ENCODE measurements at places on chromosomes 7 and 10.

DNA sequence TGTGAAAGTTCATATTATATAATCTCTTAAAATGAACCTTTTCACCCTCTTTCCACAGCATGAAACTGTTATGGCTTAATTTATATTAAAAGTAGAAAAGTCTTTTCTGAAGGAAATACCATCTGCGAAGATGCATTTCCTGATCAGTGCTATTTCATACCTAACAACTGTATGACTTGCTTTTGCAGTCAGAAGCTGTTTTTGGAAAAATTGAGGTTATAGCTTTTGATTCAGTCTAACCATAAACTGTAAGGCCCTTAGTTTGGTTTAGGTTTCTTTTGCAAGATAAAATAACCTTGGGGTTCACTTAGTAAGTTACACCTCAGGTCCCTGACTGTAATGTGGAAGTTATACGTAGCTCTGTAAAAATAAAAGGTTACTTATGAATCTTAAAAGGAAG lies 22.7 kb upstream of the PARP12 start:
- no peak for DNase-seq

DNA sequence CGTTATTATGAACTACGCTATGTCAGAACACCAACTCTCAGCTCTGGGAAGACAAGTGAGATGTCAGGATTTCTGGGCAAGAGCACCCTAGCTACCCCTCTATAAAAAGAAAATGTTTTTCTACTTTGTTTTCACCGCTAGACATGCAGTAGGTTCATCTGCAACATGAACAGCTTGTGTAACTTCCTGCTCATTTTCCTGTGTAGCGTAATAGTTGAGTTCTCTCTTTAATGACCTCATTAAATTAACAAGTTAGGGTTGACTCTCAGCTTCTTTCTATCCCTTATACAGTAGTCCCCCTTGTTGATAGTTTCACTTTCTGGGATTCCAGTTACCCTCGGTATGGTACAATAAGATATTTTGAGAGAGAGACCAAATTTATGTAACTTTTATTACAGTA lies 329.4 kb upstream of the ZNF32 start:
- no peak for DNase-seq

- DNase-seq: no peak
Measured at GRCh38 chr10:61941202-61941681, 39.7 kb downstream of the ARID5B start.

- no peak for DNase-seq
Measured at GRCh38 chr7:117146511-117146910, 176.3 kb downstream of the WNT2 start.

- DNase-seq: no peak
Measured at GRCh38 chr10:44030132-44030531, 354.8 kb downstream of the CXCL12 start.

Measured in pulmonary artery endothelial cell (primary cell).